ENCODE measurements at places on chromosomes 4 and X.

- DNase-seq, result no peak
Measured at GRCh38 chr4:132770776-132771175, 378.3 kb upstream of the PCDH10 start.

DNA sequence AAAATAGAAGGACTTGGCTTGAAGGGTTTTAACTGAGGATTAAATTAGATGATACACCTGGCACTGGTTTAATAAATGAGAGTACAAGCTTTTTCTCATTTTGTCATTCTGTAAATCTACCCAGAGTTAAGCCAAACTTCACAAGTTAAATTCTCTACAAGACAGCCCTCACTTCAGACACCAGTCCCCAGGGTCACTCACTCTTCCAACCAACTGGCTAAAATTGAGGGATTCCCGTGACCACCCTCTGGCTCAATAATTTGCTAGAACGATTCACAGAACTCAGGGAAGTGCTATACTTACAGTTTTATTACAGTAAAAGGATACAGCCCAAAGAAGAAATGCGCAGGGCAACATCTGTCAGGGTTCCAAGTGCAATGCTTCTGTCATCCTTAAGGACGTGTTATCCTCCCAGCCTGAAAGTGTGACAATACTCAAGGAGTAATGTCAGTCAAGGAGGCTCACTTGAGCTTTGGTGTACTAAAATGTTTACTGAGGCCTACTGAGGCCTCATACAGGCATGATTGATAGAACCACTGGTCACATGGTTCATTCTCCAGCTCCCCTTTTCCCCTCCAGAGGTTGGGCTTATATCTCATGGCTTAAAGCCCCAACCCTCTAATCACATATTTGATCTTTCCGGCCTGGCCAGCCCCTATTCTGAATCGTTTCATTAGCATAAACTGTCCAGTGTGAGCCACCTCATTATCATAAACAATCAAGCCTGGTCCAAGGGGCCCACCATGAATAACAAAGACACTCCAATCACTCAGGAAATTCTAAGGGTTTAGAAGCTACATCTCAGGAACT is 9.6 kb upstream of the TMSB4X start:
- DNase-seq, result no peak

DNA sequence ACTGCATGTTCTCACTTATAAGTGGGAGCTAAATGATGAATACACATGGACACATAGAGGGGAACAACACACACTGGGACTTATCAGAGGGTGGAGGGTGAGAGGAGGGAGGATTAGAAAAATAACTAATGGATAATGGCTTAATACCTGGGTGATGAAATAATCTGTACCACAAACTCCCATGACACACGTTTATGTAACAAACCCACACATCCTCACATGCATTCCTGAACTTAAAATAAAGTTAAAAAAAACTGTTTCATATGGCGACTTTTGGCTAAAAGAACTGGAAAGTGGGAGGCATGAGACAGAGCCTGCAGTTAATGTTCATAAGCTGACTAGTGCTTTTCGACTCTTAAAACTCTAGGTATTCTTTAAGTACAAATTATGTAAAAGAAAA is 98.9 kb upstream of the NPFFR2 start:
- DNase-seq, result peak; percentile 60

DNA sequence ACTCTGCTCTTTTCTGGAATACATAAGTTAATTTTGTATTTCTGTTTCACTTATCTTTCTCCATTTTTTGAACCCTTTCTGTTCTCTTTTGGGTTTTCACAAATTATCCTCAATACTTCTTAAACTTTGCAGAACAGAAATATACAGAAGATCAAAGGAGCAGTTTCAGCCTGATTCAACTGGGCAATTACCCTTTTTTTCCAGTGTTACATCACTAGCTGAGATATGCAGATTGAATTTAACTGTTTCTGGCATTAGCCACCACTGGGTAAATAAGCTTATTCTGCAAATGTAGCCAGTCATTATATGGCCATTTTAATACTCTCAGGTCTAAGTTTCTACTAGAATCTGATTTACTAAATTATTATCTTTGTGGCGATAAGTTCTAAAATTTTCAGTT is 66.9 kb upstream of the GRID2 start:
- DNase-seq, result no peak

GRCh38 chr4:110124711-110125110 is 73.7 kb downstream of the ELOVL6 start:
- DNase-seq, result no peak

GRCh38 chr4:120105472-120105871 is 38.8 kb upstream of the MAD2L1 start:
- DNase-seq, result no peak

GRCh38 chr4:37816006-37816405 is 10.5 kb upstream of the PGM2 start:
- no peak for DNase-seq

- peak; percentile 56 for DNase-seq
Measured at GRCh38 chr4:80005863-80006262, 67.2 kb downstream of the ANTXR2 start.

DNA sequence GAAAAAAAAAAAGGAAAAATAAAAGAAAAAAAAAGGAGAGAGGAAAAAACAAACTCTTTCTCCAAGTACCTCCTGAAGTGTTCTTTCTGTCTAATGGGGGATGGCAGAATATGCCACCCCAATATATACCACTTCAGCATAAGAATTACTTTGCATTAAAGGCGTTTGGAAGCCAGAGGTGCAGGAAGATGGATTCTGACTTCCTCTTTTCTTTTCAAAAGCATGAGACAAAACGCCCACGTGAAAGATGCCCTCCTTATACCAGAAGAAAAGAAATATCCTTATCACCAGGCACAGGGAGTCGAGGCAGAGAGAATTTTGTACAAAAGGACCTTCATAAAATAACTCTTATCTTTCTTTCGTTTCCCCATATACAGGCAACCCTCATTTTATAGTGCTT is 40.9 kb downstream of the COX18 start:
- DNase-seq, result no peak

GRCh38 chr4:12458621-12459020 is 1025.5 kb downstream of the RAB28 start:
- no peak for DNase-seq

- DNase-seq, result no peak
Measured at GRCh38 chr4:15769202-15769601, 8.9 kb upstream of the CD38 start.

DNA sequence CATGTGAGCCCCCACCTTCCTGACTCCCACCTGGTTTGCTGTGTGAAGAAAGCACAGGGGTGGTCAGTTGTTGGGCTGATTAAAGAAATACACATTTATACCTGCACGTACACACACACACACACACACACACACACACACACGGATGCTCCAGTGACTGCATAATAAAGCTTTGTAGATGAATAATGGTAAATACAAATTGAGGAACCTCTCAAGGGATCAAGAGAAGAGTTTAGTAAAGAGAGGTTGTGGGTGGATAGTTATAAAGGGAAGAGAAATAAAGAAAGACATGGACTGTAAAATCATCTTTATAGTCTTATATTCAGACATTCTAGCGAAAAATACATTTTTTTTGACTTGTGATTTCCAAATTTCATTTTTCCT is 144.1 kb downstream of the MGST2 start:
- no peak for DNase-seq

DNA sequence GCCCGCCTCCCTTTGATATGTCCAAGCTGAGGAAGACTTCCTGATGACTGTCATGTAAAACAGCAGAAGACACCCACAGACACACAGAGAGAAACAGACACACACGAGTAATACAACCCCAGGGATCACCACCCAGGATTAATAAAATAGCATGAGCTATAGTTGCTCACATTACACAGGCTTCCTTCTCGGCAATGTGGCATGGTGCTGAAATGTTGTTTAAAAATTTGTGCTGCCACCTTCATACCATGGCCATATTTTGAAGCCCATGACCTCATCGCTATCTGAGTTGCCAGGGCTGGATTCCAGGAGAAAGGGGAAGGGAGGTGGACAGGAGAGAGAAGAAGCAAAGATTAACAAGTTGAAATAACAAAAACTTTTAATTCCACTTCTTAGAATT is 111.7 kb downstream of the SYNPO2 start:
- peak; percentile 3 for DNase-seq

All from NCI-H226 (cell line).